ENCODE measurements at places on chromosomes 2 and 18.

DNA sequence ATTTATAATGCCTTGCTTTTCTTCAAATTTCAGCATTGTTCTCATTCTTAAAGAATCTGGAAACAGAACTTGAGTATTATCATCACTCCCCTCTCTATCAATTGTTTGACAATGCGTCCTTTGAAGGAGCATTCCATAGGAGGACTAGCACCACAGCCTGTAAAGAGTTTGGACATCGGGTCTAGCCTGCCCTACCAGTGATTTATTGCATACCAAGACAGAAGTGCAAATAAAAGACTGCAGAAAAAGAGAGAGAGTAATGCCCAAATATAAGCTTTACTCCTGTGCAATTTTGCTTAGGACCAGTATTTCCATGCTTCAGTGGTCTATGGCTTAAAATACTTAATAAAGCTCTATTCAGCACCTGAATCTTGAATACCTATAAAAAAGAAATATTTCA, 55.4 kb upstream of the MAP2 start:
- no peak for DNase-seq

DNA sequence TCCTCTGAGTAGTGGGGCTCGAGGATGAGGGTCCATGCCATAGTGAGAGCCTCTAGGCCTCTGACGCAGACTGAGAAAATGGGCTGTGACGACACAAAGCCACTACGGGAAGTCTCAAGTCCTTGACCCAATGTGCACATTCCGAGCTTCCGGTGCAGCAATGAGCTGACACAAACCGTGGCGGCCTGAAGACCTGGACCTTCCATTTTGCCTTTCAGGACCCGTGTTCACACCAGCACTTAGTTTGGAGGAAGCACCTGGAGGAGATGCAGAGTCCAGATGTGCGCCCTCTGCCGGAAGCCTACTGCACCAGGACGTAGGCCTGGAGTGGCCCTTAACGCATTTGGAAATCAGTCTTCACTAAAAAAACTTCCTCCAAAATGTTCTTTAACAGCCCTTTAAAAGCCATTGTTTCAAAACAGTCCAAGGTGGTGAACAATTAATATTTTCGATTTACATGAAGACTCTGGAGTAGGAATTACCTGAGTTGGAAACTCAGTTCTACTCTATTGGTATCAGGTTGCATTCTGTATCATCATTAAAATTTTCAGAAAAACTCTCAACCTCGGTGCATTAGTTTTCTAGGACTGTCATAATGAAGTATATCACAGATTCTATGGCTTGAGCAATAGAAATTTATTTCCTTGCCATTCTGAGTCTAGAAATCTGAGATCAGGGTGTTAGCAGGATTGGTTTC, 33.9 kb downstream of the BMP10 start:
- peak; percentile 48 for DNase-seq

GRCh38 chr18:58609536-58609993, 19.3 kb downstream of the ALPK2 start:
- DNase-seq = no peak

DNA sequence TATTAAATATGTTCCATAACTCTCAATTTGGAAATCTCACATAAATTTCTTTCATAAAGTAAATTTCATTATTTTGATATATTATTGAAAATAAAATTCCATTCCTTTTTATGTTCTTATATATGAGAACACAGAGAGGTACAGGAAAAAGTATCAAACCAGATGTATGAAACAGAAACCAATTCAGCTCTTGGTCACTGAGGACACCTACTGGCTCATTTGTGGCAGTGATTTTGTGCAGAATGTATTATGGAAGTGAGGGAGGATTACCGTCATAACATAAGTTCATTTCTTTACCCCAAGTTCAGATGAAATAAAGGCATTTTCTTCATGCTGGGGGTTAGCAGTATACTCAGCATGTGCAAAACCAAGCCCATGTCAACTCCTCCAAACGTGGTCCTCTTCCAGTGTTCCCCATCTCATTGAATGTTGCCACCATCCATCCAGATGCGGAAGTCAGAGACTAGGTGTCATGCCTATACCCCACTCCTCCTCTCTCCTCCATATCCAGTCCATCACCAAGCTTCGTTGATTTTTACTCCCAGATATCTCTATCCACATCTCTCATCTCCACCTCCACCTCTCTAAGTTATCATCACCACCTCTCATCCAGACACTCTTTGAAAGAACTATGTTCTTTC, 41.7 kb upstream of the MALL start:
- DNase-seq = no peak

GRCh38 chr2:210199186-210199765, 26.0 kb downstream of the ACADL start:
- peak; percentile 21 for DNase-seq

DNA sequence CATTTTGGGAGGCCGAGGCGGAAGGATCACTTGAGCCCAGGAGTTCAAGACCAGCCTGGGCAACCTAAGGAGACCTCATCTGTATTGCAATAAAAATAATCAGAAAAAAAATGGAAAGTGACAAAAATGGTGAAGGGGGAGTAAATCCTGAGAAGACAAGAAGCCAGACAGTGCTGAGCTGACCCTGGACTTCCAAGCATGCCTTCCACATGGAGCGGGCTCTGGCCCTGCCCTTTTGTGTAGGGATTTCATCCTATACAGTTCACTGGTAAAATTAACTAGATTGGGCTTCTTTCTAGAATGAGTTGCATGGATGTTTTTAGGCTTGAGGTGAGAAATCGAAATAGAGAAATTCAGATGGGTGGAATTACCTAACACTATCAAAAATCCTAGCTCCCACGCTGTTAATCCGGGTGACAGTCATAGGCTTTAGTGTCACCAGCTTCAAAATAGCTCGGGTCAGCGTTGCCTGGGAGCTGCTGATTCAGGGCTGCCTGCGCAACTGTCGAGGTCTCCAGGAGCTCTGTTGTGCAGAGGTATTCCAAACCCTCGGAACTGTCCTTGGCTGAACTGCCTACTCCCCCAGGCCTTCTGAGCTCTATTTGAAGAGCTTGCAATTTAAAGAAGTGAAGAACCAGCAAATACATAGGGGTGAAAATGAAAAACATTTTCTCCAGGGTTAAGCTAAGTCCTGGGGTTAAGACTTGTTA, 21.5 kb upstream of the ZNF532 start:
- no peak for DNase-seq

GRCh38 chr18:24461996-24462395, 1.6 kb downstream of the HRH4 start:
- DNase-seq = no peak

DNA sequence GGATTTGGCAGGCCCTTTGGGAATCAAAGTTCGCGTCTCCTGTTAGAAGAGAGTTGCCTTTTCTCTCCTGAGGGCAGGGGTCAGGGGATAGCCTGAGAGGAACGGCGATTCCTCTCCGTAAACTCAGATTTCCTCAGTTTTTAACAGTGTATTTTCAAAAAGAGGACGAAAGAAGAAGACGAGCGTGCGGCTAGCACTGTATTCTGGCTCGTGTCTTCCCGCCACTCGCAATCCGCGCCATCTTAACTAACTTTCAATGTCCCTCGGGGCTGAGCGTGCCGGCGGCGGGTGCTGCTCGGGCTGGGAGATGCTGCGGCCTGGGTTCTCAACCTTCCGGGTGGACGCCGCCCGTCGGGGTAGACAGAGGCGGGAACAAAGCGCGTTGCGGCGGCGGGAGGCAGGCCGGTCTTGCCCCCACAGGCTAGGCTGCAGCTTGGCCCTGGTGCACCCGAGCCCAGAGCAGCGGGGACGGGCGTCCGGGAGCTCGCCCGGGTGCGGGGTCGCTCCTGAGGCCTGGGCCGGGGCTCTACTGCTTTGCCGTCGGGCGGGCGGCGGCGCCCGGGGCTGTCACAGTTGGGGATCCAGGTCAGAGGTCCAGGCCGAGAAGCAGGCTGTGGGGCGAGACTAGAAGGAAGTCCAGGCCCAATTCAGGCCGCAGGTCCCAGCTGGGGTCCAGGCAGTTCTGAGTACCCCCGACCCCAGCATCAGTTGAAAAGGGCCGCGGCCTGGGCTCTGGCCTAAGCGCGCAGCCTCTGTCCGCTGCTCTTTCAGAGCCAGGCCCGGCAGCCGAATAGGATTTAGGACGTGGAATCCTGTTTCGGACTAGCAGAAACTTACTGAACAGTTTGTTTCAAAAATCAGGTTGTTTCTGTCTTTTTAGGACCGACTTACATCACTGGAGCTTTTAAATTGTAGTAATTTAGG, 11.8 kb downstream of the TBR1 start:
- DNase-seq = no peak

- DNase-seq = no peak
These were observed 32.2 kb downstream of the ZBTB7C start for GRCh38 chr18:48376934-48377333.

GRCh38 chr18:13989199-13989598, 73.9 kb upstream of the MC2R start:
- no peak for DNase-seq

DNA sequence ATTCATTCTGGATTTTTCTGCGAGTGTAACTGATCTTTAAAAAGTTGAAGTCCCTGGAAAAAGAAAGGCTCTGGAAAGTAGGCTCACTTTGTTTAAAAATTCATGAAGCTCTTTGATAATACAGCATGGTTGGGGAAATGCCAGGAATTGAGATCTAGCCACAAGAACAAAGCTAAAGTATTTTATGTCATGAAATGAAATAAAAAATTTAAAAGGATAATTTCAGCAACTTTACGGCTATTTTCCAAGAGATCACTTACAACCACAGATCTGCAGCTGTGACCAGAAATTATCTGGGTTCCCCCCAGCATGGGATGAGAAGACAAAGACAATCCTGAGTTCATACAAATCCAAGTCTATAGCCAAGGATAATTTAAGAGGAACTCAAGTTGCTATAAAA, 25.3 kb upstream of the RFX8 start:
- no peak for DNase-seq

GRCh38 chr2:28640908-28641300, 110.7 kb upstream of the PPP1CB start:
- no peak for DNase-seq

GRCh38 chr2:217743966-217744761, 258.6 kb downstream of the TNS1 start:
- no peak for DNase-seq

All from CD8-positive, alpha-beta memory T cell (primary cell).